Stimulated activated CD8-positive, alpha-beta memory T cell treated with anti-CD3 and anti-CD28 coated beads, Interleukin-4, amount 100 ng/mL, for 1 hour (primary cell): ENCODE measurements at places on chromosomes 5 and 9.

DNA sequence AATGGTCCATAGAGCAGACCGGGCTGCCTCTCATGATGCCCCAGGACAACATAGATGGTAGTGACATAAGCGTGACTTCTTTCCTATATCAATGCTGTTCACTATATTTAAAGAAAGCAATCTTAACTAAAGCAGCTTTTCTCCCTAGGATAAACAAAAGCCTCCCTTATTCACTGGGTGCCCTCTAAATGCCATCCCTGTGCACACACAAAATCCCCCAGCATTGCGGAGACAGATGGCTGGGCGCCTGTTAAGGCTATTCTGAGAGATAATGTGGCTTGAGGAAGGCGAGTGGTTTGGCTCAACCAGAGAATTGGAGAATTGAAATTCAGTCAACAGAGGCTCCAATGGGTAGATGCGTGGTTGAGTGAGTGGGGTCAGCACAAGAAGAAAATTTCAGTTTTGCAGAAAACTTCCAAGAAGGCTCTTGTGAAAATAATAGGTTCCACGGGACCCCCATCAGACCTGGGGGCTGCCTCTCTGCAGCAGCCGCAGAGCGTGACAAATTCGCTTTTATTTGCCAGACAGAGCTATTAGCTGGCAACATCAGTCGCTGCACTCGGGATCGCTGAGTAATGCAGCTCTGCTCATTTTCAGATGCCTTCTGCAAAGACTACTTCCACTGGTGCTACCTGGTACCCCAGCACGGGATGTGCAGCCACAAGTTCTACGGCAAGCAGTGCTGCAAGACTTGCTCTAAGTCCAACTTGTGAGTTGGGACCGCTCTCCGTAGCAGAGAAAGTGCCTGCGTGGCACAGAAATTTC, 103.9 kb upstream of the ICE1 start:
- no peak for DNase-seq

DNA sequence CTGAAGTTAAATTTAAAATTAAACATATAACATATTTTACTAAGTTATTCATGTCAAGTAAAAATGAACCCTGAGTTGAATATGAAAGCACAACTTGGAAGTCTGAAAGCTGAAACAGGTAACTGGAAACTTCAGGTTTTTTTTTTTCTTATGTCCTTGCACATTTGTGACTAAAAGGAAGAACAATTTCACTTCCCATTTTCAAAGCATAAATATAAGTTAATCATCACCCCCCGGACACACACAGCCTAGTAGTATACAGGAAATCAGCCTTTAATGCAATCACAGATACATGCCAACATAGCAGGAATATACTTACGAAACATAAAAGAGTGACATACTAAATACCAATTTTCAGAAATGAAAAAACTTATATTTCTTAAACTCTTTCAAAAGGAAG, 225.9 kb downstream of the RFX3 start:
- DNase-seq, result no peak

- DNase-seq, result no peak
Measured at GRCh38 chr5:116256717-116257116, 171.9 kb downstream of the COMMD10 start.

GRCh38 chr9:70934642-70935041, 186.8 kb downstream of the TRPM3 start:
- DNase-seq, result no peak

DNA sequence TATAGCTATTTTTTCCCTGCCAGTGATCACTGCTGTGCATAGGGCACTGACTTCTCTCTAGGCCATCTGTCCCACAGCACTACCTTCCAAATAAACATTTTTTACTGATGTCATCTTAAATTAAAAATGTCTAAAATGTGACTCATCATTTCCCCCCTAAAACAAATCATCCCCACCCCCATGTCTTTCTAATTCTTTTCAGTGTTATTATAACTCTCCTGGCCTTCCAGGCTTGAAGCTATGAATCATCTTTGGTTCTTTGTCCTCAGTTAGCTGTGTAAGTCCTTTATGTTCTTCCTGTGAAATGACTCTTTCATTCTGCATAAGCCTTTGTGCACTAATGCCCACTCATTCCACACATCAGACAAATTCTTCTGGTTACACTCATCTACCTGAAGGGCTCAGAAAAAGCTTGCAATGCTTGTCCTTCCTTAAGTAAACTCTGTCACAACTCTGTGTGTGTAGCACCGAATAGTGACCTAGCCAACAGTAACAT, 78.1 kb downstream of the CFAP95 start:
- DNase-seq, result no peak
